Naive B cell (primary cell): ENCODE measurements at places on chromosomes 3 and 15.

DNA sequence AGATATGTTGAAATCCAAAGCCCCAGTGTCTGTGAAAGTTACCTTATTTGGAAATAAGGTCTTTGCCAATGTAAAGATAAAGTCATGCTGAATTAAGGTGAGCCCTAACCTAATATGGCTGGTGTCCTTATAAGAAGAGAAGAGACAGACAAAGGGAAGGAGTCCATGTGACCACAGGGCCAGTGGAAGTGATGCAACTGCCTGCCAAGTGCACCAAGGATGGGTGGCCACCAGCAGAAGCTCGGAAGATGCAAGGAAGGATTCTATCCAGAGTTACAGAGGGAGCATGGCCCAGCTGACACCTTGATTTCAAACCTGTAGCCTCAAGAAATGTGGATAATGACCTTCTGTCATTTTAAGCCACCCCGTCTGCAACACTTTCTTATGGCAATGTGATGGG is 35.3 kb upstream of the PGPEP1L start:
- DNase-seq = no peak

- no peak for DNase-seq
These were observed 219.3 kb downstream of the EBLN2 start for GRCh38 chr3:73280746-73281145.

GRCh38 chr3:157368171-157368570 is 68.5 kb upstream of the PTX3 start:
- DNase-seq = no peak

DNA sequence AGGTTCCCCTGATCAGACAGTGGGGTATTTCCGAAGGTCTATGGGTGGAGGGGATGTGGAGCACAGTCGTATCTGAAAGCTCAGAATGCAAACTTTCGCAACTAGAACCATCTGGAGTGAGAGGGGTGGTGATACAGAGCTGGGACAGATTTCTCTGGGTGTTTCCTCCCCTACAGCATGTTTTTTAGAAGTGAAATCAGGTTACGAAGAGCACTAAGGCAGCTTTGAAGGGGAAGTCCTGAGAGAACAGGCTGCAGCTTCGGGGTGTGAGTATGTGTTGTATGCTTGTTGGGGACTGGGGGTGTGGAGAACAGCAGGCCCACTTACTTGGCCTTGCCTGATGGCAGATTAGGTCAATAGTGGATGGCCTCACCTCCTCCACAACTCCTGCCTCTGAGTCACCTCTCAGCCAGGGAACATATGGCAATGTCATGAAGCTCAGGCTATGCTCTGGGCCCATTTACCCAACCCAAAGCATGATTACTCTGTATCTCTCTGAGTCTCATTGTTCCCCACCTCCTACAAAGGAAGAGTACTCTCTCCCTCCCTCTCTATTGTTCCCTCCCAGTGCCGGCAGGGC is 107.2 kb upstream of the RASGRP1 start:
- DNase-seq = peak; percentile 81

- DNase-seq = peak; percentile 89
These were observed at the start of gene HYPK for GRCh38 chr15:43800286-43801141. Gene HYPK (plus strand): TSS chr15:43800599. CDS start chr15:43800623, 24 bp downstream.
